ENCODE measurements at places on chromosomes 12 and 14. TPM values are rescaled to one million over a fixed set of nuclear protein-coding genes. Genes with fewer than 3 reads are reported as not detected.

The SNRNP35 gene
- total RNA-seq = 12.2 TPM

The GDF3 gene
- not detected for total RNA-seq

The LPAR5 gene
- total RNA-seq = not detected

The PIWIL1 gene
- total RNA-seq = not detected

The TCHP gene
- total RNA-seq = 12.2 TPM
